ENCODE measurements at places on chromosomes 12 and 14.

GRCh38 chr12:104384141-104384880, 72.4 kb upstream of the CHST11 start:
- no peak for DNase-seq

DNA sequence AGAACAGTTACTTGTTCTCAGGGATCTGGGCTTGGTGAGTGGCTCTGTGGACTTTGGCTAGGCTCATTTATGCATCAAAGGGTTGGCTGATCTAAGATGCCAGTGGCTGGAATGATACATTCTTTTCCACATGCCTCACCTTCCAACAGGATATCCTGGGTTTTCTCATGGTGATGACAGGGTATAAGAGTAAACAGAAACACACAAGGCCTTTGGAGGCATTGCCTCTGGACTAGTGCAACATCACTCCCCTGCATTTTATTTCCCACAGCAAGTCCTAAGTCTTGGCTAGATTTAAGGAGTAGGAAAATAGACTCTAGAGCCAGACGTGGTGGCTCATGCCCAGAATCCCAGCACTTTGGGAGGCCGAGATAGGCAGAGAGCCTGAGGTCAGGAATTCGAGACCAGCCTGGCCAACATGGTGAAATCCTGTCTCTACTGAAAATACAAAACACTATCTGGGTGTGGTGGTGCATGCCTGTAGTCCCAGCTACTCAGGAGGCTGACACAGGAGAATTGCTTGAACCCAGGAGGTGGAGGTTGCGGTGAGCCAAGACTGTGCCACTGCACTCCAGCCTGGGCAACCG, 47.9 kb downstream of the RPH3A start:
- no peak for DNase-seq

GRCh38 chr14:99568567-99569560, 35.1 kb downstream of the CCDC85C start:
- no peak for DNase-seq

DNA sequence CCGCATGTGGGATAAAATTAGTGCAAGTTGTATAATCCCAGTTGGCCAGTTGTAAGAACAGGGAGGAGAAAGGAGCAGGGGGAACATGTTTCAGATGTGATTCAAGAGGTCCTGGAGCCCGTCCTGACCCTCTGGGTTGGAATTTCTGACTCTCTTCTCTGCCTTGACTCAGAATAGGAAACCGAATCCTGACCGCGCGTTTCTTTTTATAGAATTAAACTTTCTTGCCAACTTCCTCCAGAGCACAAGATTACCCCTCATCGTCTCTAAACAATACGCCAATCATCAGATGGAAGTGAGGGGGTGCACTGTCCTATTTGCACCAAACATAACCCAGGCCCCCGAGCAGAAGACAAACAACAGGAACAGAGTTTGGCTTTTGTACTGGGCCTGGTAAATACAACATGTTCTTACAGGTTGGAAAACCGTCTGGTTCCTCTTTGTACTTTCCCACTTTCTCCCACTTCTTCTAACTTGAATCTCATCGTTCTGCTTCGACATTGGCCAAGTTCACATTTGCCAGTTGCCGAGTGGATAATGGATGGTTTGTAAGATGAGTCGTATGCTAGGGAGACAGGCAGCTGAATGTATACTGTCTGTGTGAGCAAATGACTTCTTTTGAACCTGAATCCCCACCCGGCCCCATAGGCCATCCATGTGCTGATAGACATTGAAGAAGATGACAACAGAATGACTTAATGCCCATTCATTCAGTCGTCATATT, 42.6 kb upstream of the MED13L start:
- DNase-seq, result peak; percentile 96

DNA sequence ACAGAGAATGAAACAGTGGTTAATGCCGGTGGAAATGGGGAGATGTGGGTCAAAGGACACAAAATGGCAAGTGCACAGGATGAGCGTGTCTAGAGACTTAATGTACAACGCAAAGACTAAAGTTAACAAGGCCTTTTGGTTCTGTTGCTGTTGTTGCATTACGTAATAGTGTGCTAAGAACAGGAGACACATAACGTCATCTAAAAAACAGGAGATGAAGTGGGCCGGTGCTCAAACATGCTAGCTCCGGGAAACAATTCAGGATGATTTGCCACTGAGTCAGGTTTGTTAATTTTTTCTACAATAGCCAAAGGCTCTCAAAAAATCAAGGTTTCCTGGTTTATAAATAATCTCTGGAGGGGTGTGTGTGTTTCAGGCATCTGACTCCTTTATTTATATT, 55.5 kb downstream of the ETV6 start:
- DNase-seq, result peak; percentile 57

- DNase-seq, result no peak
Observed at GRCh38 chr12:45934956-45935355, 55.4 kb downstream of the SCAF11 start.

DNA sequence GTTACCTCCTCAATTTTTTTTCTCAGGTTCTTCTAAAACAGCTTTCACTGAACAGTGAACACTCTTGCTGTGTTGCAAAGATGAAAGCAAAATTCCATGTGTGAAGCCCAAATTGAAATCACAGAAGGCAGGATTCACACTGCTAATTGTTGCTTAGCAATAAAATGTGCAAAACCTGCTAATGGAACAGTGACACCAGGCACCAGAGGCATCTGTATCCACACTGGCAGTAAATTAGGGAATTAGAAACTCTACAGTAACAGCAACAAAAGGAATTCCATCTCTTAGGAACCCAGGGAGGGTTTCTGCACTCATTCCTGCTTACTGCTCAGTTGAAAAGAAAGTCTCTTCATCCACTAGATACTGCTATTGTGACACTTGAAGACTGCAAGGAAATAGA, 202.3 kb downstream of the GXYLT1 start:
- no peak for DNase-seq

GRCh38 chr12:6540181-6540877, 6.0 kb downstream of the GAPDH start:
- DNase-seq, result peak; percentile 88

DNA sequence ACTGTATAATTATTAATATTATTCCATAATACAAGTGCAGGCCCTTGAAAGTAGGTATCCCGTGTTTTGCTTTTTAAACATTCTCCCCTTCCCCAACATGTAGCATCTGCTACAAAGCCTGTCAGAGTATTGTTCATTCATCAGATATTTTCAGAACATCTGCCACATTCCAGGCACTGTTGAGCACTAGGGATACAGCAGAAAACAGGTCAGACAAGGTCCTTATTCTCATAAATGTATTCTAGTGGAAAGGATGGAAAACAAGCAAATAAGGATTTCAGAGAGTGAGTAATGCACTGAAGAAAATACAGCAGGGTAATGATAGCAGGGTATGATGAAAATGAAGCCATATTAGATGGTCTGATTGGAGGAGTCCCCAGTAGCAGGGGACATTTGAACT, 3.8 kb downstream of the ERP29 start:
- DNase-seq, result no peak

GRCh38 chr12:71967211-71967610, 28.6 kb downstream of the TPH2 start:
- no peak for DNase-seq

DNA sequence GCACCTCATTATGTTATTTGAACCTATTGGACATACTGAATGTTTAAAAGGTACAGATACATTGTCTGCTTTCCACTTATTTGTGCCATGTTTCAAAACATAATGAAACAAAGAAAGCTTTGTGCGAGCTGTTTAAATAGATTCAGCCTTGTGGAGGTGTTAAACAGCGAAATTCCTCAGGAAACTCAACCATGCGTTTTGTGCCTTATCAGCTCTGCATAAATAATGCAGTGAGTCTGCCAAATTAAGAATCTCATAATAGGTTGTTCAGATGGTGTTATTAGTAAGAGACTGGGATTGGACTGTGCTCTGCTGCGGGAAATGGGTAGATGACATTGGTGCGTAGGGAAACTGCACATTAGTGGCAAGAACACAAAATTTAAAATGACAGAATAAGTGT, 163.7 kb upstream of the CLEC14A start:
- DNase-seq, result no peak

DNA sequence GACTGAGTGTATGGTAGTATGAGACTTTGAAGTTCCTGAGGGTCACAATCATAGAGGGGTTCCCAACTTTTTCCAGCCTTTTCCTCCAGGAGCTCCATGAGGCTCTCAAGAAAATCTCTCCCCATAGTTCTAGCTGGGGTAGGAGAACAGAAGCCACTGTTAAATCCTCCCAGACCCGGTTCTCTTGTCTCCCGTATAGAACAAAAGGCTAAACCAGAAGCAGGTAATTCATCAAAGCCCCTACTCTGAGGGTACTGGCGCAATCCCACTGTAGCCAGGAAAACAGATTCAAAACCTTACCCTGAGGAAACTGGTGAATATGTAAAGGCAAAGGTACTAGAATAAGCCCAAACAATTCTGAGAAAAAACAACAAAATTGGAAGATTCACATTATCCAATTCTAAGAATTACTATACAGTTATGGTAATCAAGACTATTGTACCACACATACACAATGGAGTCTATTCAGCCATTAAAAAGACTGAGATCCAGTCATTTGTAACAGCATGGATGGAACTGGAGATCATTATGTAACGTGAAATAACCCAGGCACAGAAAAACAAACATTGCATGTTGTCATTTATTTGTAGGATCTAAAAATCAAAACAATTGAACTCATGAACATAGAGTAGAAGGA, 20.5 kb downstream of the OR8S1 start:
- no peak for DNase-seq

DNA sequence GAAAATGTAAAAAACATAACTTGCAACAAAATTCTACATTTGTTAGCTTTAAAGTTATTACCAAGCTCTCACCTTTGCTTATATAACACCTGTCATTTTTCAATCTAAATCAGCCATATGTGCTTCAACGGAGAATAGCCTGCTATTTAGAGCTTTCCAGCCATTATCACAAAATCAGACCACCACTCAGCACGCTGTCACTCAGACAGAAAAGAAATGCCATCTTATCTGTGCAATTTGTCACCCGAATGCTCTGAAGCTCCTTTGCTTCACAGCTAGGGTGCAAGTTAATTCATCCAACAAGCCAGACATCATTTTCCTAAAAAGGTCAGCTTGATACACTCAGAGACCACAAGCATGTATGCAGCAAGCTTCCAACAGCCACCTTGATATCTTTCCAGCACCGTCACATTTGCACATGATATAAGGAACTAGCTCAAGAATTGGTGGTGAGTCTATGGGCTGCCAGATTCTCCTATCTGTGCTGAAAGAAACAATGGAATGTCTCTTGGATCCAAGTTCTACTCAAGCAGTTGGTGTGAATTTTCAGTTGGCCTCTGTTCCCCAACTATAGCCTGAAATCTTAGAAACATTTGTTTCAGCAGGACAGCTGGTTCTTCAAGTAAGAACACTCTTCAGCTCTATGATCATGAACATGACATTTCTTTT, 20.0 kb upstream of the IFNG-AS1 start:
- no peak for DNase-seq

DNA sequence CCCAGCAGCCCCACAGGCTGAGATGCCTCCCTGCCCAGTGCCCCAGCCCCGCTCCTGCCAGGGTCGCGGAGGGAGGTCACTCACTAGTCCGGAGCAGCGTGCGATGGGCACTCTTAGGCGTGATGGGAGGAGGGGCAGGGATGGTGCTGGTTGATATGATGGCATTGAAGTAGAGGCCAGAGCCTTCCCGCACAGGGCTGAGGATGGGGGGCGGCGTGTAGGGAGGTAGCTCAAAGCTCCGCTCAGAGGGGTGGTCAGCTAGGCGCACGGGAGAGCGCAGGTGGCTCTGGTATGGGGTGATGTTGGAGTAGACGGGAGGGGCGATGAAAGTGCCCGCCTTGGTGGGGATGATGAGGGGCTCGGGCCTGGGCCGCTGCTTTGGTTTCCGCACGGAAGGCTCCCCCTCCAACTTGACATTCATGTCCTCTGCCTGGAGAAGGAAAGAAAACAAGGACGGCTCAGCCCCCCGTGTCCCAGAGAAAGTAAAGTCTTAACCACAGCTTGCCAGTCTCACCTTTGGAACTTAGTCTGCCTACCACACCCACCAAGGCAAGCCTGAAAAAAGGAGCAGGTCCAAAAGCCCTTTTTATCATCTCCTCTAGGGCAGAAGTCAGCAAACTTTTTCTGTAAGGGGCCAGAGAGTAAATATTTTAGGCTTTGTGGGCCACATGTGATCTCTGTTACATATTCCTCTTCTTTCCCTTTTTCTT, 15.5 kb upstream of the PNMA1 start:
- DNase-seq, result no peak

DNA sequence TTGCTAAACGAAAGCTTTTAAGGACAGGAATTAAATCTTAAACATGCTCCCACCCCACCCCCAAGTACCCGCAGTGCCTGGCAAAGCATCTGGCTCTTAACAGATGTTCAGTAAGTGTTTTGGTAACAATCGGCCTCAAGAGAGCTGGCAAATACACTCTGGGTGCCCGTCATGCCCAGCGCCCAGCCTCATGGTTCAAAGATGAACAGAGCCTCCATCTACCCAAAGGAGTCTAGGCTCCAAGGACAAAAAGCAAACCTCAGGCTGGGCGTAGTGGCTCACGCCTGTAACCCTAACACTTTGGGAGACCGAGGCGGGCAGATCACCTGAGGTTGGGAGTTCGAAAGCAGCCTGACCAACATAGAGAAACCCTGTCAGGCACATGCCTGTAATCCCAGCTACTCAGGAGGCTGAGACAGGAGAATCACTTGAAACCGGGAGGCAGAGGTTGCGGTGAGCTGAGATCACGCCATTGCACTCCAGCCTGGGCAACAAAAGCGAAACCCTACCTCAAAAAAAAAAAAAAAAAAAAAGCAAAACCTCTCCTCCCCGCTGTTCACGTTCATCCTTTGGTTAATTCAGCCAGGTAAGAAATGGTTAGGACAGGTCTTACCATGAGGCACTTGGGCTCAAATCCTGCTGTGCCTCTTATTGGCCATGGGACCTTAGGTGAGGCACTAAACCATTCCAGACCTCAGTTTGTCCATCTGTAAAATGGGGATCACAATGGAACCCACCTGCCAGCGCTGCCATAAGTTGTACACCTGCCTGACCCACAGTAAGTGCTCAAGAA, 151.3 kb downstream of the BCL11B start:
- DNase-seq, result no peak

GRCh38 chr12:109815757-109816617, 17.2 kb downstream of the TRPV4 start:
- no peak for DNase-seq

DNA sequence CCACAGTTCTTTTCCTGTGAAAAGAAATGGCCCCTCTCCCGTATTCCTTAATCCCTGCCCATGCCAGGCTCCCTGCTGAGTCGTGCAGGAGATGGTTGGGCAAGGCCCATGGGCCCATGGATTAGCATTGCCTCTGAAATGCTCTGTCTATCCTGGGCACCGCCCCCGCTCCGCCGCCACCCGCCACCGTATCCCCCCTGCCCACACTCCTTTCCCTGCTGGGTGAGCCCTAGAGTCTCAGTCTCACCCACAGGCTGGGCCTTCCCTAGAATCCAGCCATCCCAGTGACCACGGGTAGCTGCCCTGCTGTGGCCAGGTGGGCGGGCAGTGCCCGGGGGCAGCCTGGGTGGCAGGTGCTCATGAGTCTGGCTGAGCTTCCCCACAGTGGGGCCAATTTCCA, 50.6 kb downstream of the TSPAN11 start:
- no peak for DNase-seq

DNA sequence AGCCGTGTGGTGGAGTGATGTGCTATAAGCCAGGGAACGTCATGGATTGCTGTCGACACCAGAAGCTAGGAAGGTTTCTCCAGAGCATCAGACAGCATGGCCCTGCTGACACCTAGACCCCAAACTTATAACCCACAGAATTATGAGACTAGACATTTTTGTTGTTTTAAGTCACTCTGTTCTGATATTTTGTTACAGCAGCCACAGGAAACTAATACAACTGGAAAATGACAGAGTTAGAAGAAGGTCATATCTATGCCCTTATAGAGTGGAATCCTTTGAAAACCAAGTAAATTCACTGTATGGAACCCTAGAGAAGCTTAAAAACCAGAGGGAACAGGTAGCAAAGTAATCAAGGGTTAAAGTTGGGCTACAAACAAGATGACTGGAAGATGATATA, 42.5 kb downstream of the SPTLC2 start:
- DNase-seq, result no peak
